ENCODE measurements at places on chromosomes 3 and 15. TPM values are rescaled to one million over a fixed set of nuclear protein-coding genes. Genes with fewer than 3 reads are reported as not detected.

The FRMD4B gene
- under 0.01 TPM for total RNA-seq

The HHATL gene
- not detected for total RNA-seq

The MYL3 gene
- total RNA-seq, result not detected

The GNAT1 gene
- total RNA-seq, result not detected

The TMEM87A gene
- 71.6 TPM for total RNA-seq

The LMAN1L gene
- total RNA-seq, result not detected

The EXD1 gene
- total RNA-seq, result under 0.01 TPM

The FGF7 gene
- 342 TPM for total RNA-seq

The LTK gene
- total RNA-seq, result under 0.01 TPM

The EHD4 gene
- 16.3 TPM for total RNA-seq

The NRG4 gene
- total RNA-seq, result under 0.01 TPM

The PLSCR2 gene
- not detected for total RNA-seq

The SKOR1 gene
- 0.09 TPM for total RNA-seq

The PLA2G4D gene
- not detected for total RNA-seq

The GOLGA6L7 gene
- not detected for total RNA-seq

The FGF12 gene
- not detected for total RNA-seq

The CERS3 gene
- total RNA-seq, result not detected

The DOCK3 gene
- under 0.01 TPM for total RNA-seq

The PAQR9 gene
- total RNA-seq, result not detected

The TLNRD1 gene
- total RNA-seq, result 9.5 TPM

All from smooth muscle cell of the umbilical artery (primary cell).